ENCODE measurements at places on chromosomes 13 and 19. TPM values are rescaled to one million over a fixed set of nuclear protein-coding genes. Genes with fewer than 3 reads are reported as not detected.

DNA sequence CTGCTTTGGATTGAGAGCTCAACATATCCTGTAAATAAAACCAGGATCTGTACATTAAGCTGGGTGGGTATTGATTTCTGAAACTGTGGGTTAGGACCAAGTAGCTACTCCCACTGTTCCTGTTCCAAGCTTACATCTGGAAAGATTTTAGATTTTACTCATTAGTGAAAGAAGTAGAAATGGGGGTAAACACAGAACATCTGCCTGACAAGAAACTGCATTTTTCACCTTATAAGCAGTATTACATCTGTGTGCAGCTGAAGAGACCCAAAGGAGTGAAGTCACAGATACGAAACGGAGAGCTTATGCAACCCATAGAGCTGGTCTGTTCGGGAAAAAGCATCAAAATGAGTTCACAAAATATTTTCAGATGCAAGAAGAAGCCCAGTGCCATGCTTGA lies 235.2 kb downstream of the SLITRK5 start:
- no peaks in the 10 kb centered on the region for H3K27me3 ChIP-seq
- DNase-seq = no peak
- no peaks in the 10 kb centered on the region for H3K4me1 ChIP-seq
- H3K4me3 ChIP-seq = no peak overlapping the region
- H3K36me3 ChIP-seq = no peaks in the 10 kb centered on the region
- H3K27ac ChIP-seq = no peak overlapping the region

GRCh38 chr13:42991898-42992763 lies at the start of gene EPSTI1:
Gene EPSTI1 (minus strand): TSS chr13:42992241. CDS start chr13:42992165, 76 bp downstream.
- H3K4me3 ChIP-seq = peak within 1 kb of the TSS; percentile 89
- H3K36me3 ChIP-seq = no peaks in the 10 kb centered on the region
- H3K4me1 ChIP-seq = peaks cover 51% of the 10 kb centered on the region
- H3K27me3 ChIP-seq = no peaks in the 10 kb centered on the region

GRCh38 chr19:3970313-3970807 lies 539 bp downstream of the DAPK3 start:
- H3K4me3 ChIP-seq = peak overlapping the region; percentile 96
- H3K36me3 ChIP-seq = peaks cover 34% of the 10 kb centered on the region
- peak overlapping the region; percentile 97 for H3K27ac ChIP-seq
- H3K4me1 ChIP-seq = peaks cover 30% of the 10 kb centered on the region

- H3K27me3 ChIP-seq = no peaks in the 10 kb centered on the region
- no peak for DNase-seq
- H3K4me3 ChIP-seq = no peak overlapping the region
- no peak overlapping the region for H3K27ac ChIP-seq
These were observed 16.3 kb downstream of the ZNF823 start for GRCh38 chr19:11722414-11722813.

GRCh38 chr13:33278913-33279312 lies 6.6 kb downstream of the STARD13 start:
- peaks cover 88% of the 10 kb centered on the region for H3K4me1 ChIP-seq
- H3K27ac ChIP-seq = peak overlapping the region; percentile 96
- DNase-seq = no peak
- H3K36me3 ChIP-seq = peaks cover 89% of the 10 kb centered on the region
- no peaks in the 10 kb centered on the region for H3K27me3 ChIP-seq

DNA sequence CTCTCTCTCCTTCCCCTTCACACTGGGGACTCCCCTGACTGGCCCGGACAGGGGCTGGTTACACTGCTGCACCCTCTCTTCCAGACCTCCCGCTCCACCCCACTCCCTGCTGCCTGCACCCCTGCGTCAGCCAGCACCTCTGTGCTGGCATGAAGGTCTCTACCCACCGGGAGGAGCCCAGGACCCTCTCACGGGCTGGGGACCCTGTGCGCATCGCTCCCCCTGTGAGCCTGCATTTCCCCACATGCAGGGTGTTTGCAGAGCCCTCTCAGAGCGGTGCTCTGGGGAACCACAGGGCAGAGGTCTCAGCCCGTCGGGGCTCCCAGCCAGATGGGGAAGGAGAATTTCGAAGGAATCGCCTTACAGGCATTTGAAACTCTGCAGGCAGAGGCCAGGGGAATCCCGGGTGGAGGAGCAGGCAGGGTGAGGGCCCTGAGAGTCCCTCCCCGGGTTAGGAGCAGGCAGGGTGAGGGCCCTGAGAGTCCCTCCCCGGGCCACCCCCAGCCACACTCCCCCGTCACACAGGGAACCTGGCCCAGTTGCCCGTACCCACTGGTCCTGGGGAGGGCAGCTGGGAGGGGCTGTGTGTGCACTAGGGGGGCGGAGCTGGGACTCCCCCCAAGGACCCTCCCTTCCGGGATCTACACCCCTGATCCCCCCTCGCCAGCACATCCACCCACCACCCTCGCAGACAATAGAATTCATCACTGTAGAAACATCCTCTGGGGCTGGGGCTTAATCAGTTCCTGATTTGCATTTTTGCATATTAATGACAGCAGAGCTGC lies 16.3 kb upstream of the TCF3 start:
- H3K27me3 ChIP-seq = peaks cover 25% of the 10 kb centered on the region
- H3K4me3 ChIP-seq = peak overlapping the region; percentile 16
- H3K27ac ChIP-seq = no peak overlapping the region
- no peaks in the 10 kb centered on the region for H3K36me3 ChIP-seq
- H3K4me1 ChIP-seq = peaks cover 10% of the 10 kb centered on the region
- DNase-seq = no peak

DNA sequence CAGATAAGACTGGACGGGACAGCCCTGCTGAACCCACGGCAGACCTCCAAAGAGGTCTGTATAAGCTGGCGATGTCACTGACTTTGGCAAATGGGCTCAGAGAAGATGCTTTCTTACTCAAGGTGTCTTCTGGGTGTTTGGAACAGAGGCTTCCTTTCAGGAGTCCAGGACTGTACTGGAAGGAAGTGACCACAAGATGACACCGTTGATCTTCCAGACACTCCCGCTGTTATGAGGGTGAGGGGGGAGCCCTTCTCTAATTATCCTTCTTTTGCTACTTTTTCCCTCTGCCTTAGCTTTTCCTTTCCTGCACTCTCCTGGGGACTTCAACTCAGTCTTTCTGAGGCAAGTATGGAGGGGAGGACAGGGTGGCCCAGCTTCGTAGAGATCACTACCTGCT lies 65.2 kb upstream of the ZNF599 start:
- H3K4me1 ChIP-seq = peaks cover 21% of the 10 kb centered on the region
- H3K4me3 ChIP-seq = peak overlapping the region; percentile 59
- no peak overlapping the region for H3K27ac ChIP-seq
- peaks cover 27% of the 10 kb centered on the region for H3K27me3 ChIP-seq

DNA sequence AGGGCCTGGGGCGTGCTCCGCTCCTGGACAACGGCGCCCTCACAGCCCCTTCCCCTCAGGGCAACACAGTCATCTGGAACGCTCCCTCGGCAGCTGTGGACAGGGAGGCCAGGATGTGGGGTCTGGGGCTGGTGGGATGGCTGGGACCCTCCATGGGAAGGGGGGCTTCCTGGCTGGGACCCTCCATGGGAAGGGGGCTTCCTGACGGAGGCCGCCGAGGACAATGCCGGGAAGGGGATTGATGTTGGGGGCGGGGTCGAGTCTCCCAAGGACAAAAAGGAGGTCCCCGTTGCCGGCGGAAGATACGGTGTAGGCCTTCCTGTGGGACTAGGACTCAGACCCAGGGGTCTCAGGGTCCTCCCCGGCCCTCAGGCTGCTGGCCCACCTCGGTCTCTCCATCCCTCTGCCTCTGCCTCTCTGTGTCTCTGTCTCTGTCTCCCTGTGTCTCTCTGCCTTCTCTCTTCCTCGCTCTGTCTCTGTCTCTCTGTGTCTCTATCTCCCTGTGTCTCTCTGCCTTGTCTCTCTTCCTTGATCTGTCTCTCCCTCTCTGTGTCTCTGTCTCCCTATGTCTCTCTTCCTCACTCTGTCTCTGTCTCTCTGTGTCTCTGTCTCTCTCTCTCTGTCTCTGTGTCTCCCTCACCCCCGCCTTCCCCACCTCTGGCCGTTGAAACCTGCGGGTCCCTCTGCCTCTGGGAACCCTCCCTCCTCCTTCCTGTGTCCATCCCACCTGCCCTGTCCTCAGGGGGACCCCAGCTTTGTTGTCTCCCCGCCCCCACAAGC lies 2.7 kb upstream of the MADCAM1 start:
- no peak overlapping the region for H3K4me3 ChIP-seq
- peaks cover 5% of the 10 kb centered on the region for H3K27me3 ChIP-seq
- no peaks in the 10 kb centered on the region for H3K4me1 ChIP-seq
- DNase-seq = no peak
- H3K27ac ChIP-seq = no peak overlapping the region

DNA sequence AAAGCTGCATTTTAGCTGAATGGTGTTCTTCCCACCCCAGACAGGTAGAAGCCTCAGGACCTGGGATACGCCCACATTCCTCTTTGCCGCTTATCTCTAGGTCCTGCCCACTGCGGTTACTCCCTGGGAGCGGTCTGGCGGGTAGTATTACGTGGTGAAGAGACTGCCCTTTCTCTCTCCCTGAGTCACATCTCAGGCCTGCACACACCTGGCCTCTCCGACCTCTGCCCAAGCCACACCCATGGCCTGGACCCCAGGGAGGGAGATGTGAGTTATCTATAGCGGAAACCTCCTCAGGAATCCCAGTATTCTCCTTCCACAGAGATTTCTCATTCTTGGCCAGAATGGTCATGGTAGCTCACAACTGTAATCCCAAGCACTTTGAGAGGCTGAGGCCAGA lies 17.3 kb downstream of the RHPN2 start:
- no peaks in the 10 kb centered on the region for H3K36me3 ChIP-seq
- peaks cover 2% of the 10 kb centered on the region for H3K27me3 ChIP-seq
- DNase-seq = no peak
- H3K27ac ChIP-seq = no peak overlapping the region
- no peak overlapping the region for H3K4me3 ChIP-seq

GRCh38 chr13:113545455-113545930 lies 39.1 kb upstream of the TFDP1 start:
- peak overlapping the region; percentile 50 for H3K4me3 ChIP-seq
- DNase-seq = peak; percentile 54
- peak overlapping the region; percentile 81 for H3K27ac ChIP-seq
- H3K36me3 ChIP-seq = peaks cover 27% of the 10 kb centered on the region

DNA sequence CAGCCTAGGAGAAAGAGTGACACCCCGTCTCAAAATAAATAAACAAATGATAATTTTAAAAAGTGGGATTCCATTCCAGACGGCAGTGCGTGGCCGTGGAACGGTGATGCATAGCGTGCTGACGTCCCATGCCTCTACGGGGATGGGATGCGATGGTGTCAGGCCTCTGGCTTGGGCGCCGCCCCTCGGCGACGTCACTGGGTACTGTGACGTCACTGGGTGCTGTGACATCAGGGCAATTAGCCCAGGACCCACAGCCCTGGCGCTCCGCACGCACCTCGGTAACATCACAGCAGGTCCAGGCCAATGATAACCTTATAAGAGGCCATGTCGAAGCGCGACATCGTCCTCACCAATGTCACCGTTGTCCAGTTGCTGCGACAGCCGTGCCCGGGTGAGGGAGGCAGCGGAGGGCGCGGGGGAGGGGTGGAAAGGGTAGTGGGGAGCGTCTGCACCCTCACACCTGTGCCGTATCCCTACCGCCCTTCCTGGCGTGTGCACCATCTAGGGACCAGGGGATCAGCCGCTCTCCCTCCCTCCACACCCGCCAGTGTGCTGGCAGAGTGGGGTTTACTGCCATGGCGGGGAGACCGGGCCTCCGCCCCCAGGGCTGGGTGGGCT lies at the start of gene GAPDHS:
Gene GAPDHS (plus strand): TSS at position 256 of the 621 bp plus-strand sequence. CDS start 72 bp downstream, at position 328.
- H3K27ac ChIP-seq = no peak within 1 kb of the TSS
- no peaks in the 10 kb centered on the region for H3K36me3 ChIP-seq
- peak within 1 kb of the TSS; percentile 55 for H3K4me3 ChIP-seq
- peaks cover 35% of the 10 kb centered on the region for H3K27me3 ChIP-seq

- no peak overlapping the region for H3K4me3 ChIP-seq
- no peak overlapping the region for H3K27ac ChIP-seq
- H3K27me3 ChIP-seq = no peaks in the 10 kb centered on the region
- H3K4me1 ChIP-seq = no peaks in the 10 kb centered on the region
- no peak for DNase-seq
These were observed 209.2 kb downstream of the KCTD12 start for GRCh38 chr13:76677043-76677442.

- no peaks in the 10 kb centered on the region for H3K36me3 ChIP-seq
- no peak overlapping the region for H3K4me3 ChIP-seq
- H3K27ac ChIP-seq = no peak overlapping the region
- peaks cover 7% of the 10 kb centered on the region for H3K4me1 ChIP-seq
- no peak for DNase-seq
These were observed 7.5 kb downstream of the ARL11 start for GRCh38 chr13:49635599-49636433.

- DNase-seq = no peak
- no peak overlapping the region for H3K4me3 ChIP-seq
- H3K36me3 ChIP-seq = no peaks in the 10 kb centered on the region
- no peak overlapping the region for H3K27ac ChIP-seq
- H3K4me1 ChIP-seq = no peaks in the 10 kb centered on the region
- peaks cover 7% of the 10 kb centered on the region for H3K27me3 ChIP-seq
These were observed 20.3 kb downstream of the LGALS16 start for GRCh38 chr19:39676004-39676403.

Gene F2RL3
- total RNA-seq = not detected

Gene DPF1
- 3.3 TPM for total RNA-seq

Gene SHISA7
- not detected for total RNA-seq

Gene KLK10
- total RNA-seq = not detected

Gene LRG1
- not detected for total RNA-seq

Gene ERVV-1
- not detected for total RNA-seq

Gene TUBB4A
- not detected for total RNA-seq
